ENCODE measurements at places on chromosomes 16 and 17. TPM values are rescaled to one million over a fixed set of nuclear protein-coding genes. Genes with fewer than 3 reads are reported as not detected.

LRRC75A gene
- total RNA-seq = 7.5 TPM

CDYL2 gene
- total RNA-seq = 59.1 TPM

TMEM235 gene
- 35.8 TPM for total RNA-seq

MYO1C gene
- 27.3 TPM for total RNA-seq

CLEC10A gene
- total RNA-seq = not detected

ACACA gene
- total RNA-seq = 150 TPM

C16orf54 gene
- total RNA-seq = 0.39 TPM

- no peak for DNase-seq
These were observed 67.0 kb downstream of the CENPV start for GRCh38 chr17:16286009-16286946.

DNA sequence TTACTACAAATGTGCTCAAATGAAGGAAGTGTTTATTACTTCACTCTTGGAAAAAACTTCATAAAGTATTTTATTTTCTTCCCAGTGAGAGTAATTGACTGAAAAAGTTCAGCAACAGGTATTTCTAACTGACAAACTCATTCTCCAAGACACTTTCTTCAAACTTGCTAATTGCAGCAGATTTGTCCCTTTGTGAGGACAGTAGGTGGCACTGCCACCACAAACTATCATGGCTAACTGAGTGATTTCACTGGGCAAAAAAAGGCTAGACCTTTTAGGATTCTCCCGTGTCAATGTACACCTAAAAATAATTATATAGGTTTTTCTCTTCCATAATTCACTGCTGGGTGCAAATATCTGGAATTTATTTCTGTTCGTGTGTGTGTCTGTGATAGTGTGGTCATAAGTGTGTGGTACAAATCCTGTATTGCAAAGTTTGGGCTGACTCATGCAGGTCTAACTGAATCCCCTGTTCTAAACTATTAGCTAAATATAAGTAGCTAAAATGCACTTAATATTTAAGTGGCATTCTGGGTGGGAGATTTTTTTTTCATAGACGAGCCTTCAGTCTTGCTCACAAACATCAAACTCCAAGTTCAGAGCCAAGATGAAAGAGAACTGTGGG is 3.9 kb downstream of the HS3ST3A1 start:
- no peak for DNase-seq

DNA sequence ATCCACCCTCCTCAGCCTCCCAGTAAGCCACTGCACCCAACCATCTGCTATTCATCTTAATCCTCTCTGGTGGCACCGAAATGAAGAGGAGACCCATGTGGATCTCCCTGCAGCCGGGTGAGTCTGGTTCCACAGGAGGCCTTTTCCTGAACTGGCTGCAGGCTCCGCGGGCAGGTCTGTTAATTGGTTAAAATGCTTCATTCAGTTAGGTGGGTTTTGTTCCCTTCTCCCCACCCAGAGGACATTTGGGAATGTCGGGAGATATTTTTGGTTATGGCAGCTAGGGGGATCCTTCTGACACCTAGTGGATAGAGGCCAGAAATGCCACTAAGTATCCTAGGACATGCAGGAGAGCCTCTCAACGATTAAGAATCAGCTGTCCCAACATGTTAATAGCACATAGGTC is 16.7 kb downstream of the C16orf54 start:
- DNase-seq = no peak

- DNase-seq = no peak
These were observed 1.5 kb downstream of the CRHR1 start for GRCh38 chr17:45785480-45786193.

DNA sequence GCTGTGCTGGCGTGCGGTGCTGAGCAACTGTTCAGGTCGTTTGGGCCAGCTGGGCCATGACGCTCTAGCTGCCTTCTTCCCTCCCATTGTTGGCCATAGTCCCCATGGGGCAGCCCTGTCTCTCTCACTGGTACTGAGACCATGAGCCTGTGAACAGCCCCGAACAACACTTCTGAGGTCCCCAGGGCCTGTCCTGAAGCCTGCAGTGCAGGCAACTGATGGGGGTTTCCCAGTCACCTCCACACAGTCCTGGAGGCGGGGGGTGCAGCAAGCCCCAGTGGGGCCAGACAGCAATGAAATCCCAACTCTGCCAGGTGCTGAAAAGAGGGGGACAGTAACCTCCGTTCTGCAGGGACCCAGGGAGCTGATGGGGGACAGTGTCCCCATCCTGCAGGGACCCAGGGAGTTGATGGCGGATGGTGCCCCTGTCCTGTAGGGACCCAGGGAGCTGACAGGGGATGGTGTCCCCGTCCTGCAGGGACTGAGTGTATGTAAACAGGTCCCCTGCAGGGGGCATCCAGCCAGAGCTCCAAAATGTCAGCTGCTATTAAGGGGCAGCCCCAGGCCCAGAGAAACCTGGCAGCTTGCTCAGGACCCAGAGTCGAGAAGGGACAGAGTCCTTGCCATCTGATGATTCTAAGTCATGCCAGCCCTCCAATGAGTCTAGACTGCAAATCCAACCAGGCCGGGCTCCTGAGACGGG is 30.4 kb downstream of the ENGASE start:
- no peak for DNase-seq

GRCh38 chr17:67707442-67707841 is 10.3 kb upstream of the NOL11 start:
- DNase-seq = no peak

- no peak for DNase-seq
These were observed 136.4 kb downstream of the WWOX start for GRCh38 chr16:78235876-78236275.

GRCh38 chr17:13222975-13223374 is 205.1 kb upstream of the ELAC2 start:
- no peak for DNase-seq

DNA sequence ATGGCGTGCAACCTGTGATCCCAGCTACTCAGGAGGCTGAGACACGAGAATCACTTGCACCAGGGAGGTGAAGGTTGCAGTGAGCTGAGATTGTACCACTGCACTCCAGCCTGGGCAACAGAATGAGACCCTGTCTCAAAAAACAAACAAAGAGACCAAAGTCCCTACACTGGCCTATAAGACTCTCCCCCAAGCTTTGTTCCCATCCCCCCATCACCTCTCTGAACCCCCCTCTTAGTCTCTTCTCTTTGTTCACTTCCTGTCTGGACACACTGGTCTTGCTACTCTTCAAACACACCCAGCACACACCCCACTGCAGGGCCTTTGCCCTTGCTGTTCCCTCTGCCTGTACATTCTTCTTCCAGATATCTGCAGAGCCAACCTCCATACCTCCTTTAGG is 7.8 kb upstream of the SCNN1B start:
- DNase-seq = no peak

GRCh38 chr16:8742068-8742467 is 55.4 kb downstream of the TMEM186 start:
- no peak for DNase-seq

- no peak for DNase-seq
These were observed 208.0 kb upstream of the C17orf78 start for GRCh38 chr17:37167756-37168155.

- DNase-seq = no peak
These were observed 561 bp downstream of the AXIN1 start for GRCh38 chr16:351804-352520.

- DNase-seq = no peak
These were observed 171.4 kb downstream of the IRX5 start for GRCh38 chr16:55102077-55102476.

DNA sequence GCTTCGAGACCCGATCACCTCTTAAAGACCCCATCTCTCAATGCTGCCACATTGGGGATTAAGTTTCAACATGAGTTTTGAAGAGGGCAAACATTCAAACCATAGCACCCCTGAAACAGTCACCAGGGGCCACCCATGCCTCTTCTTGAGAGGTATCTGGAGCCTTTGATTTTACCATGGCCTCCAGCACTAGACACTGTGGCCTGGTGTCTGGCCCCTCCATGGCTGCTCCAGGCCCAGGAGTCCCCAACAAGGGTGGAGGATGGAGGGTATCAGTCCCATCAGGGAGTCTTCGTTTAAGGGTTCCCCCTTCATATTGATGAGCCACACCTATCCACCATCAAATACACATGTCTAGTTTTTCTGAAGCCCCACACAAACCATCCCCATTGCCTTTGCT is 66.5 kb upstream of the CDH5 start:
- DNase-seq = no peak

- no peak for DNase-seq
These were observed 41.5 kb upstream of the SLC47A1 start for GRCh38 chr17:19492141-19492540.

DNA sequence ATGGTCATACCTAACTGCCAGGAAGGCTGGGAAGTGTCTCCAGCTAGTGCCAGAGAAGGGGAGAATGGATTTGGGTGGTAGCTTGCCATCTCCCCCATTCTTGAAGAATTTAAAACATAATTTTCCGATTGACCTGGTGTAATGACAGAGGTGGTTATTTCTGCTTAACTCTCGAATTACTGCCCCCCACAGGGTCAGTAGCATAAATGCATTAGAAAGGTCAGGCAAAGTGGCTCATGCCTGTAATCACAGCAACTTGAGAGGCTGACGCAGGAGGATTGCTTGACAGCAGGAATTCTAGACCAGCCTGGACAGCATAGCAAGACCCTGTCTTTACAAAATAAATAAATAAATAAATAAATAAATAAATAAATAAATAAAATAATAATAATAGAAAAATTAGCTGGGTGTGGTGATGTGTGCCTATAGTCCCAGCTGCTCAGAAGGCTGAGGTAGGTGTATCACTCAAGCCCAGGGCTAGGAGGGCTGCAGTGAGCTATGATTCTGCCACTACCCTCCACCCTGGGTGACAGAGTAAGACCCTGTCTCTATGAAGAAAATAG is 27.5 kb downstream of the TMC7 start:
- no peak for DNase-seq

DNA sequence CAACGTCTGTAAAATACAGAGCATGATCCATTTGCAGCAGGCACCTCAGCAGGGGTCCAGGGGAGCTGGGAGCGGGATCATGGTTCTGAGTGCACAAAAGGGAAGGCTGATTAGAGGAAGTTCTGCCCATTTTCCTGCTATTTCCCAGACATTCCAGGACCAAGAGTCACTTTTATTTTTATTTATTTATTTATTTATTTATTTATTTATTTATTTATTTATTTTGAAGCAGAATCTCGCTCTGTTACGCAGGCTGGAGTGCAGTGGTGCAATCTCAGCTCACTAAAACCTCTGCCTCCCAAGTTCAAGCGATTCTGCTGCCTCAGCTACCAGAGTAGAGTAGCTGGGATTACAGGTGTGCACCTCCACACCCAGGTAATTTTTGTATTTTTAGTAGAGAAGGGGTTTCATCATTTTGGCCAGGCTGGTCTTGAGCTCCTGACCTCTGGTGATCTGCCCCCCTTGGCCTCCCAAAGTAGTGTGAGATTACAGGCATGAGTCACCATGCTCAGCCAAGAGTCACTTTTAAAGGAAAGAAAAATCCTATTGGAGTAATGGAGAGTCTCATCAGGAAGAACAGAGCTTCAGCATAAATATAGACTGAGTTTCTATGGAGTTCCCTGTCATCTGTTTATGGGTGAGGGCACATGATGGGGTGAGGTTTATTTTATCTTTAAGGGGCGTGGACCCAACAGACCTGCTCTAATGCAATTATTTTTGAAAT is 355.2 kb downstream of the HAPSTR1 start:
- DNase-seq = no peak

DNA sequence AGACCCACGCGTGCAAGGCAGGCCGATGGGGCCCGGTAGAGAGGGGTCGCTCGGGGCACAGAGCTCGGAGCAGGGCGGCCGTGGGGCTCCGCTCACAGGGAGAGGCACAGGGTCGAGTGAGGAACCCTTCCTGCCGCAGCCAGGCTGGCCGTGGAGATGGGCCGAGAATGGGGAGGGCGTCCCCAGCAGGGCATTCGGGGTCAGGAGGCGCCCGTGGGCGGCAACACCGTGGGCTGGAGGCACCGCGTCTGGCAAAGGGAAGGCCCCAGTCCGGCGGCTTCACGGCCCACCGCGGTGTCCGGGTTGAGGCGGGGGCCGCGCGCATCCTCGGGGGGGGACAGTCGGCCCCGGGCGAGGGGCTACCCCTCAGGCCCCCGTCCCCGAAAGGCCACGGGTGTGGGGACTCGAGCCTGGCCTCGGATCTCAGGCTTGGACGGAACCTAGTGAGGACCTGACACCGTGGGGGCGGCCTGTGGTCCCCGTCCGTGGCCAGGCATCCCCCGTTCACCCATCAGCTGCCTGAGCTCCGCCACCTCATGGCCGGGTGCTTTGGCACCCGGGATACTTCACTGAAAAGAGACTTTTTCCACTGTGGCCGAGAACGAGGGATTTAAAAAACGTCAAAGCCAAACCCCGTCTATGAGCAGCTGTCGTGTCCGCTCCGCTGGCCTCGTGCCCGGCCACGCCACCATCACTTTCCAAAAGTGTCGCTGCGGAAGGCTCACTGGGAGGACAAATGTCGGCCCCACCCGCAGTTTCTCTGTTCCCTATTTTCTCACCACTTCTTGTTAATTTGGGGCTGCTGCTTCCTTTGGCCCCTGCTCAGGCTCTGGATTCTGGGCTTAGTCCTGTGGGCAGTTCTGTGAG is 73.6 kb downstream of the METRNL start:
- no peak for DNase-seq

GRCh38 chr17:67203818-67204217 is 41.2 kb downstream of the HELZ start:
- DNase-seq = no peak

Measured in dorsolateral prefrontal cortex (tissue), 122 donors.